Smooth muscle cell of trachea (primary cell): ENCODE measurements at places on chromosomes 12 and 14. TPM values are rescaled to one million over a fixed set of nuclear protein-coding genes. Genes with fewer than 3 reads are reported as not detected.

TNFAIP2 gene
- 64.1 and 190 TPM in 2 replicates for total RNA-seq

BORCS5 gene
- total RNA-seq = 21.1 and 34.4 TPM in 2 replicates

A2M gene
- 42.7 and 66.0 TPM in 2 replicates for total RNA-seq

PROX2 gene
- total RNA-seq = not detected in 2 replicates

LUM gene
- 202 and 375 TPM in 2 replicates for total RNA-seq

ACSM4 gene
- not detected in 2 replicates for total RNA-seq

KLHL33 gene
- 0.17 and 0.29 TPM in 2 replicates for total RNA-seq

SPTSSA gene
- total RNA-seq = 25.3 and 30.8 TPM in 2 replicates
